Vagina (tissue), 2 donors: ENCODE measurements at places on chromosomes 7 and 10. TPM values are rescaled to one million over a fixed set of nuclear protein-coding genes. Genes with fewer than 3 reads are reported as not detected.

GRCh38 chr7:134602881-134603451 is 43.7 kb upstream of the BPGM start:
- H3K4me1 ChIP-seq: peaks cover 7% of the 10 kb centered on the region
- H3K27ac ChIP-seq: peak overlapping the region; percentile 9
- H3K36me3 ChIP-seq: no peaks in the 10 kb centered on the region
- no peak for DNase-seq

DNA sequence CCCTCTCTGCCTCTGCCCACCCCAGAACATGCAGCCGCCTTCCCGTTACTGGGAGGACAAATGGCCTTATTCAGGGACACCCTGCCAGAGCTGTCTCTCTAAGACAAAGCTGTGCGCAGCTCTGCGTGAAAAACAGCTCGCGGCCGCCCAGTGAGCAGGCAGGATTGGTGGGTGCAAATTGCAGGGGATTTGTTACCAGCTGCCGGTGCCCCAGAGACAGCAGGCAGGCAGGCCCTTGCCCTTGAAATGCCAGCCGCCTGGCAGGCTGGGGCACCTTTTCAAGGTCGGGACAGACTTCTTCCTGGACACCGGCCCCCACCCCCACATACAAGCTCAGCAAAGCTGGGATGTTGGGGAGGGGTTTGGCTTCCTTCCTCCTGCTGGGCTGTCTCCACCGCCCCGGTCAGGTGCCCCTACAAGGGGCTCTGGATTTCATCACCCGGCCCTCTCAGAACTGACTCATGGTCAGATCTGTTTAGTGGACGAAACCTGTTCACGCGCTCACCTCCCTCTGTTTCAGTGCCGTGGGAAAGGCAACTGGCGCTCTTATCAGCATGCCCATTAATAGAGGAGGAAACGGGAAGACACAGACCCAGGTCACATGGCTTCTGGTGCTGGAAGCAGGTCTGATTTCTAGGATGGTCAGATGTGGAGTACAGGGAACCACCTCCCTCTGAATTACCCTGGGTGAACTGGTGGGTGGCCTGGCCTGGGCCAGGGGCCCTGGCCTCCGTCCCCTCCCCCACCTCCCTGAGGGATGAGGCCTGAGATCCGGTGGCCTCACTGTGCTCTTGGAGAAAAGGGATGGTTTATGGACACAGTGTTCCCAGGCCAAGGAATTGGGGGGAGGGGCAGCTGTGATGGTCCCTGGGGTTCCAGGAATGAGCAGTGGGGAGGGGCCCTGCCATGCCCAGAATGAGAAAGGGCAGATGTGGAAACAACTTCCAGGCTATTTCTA is 123.9 kb upstream of the PPIF start:
- H3K27ac ChIP-seq: peak overlapping the region; percentile 78
- peaks cover 7% of the 10 kb centered on the region for H3K36me3 ChIP-seq
- H3K4me1 ChIP-seq: peaks cover 71% of the 10 kb centered on the region
- no peak for DNase-seq

DNA sequence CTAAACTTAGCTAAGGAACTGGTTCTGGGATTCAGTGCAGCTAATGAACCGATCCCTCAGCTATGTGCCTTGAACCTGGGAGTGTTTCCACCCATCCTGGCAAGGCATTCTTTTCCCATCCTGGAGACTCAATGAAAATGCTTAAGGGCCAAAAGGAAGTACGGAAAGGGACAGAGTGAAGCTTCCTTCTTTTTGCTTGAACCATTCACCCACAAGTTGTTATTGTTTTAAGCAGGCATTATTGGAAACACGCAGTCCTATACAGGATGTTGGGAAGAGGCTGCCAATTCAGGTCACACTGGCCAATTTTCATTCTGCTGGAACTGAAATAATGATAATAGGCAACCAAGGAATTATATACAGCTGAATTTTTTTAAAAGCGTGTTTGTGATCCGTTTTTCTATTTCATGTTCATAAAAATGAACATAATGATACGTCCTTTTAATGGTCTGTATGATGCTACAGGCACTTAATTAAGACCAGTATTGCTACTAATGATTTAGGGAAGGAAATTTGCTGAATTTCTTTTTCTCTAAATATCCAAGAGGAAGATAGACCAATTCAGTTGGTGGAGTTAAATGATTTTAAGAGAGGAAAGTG is 57.8 kb upstream of the FZD1 start:
- no peak overlapping the region for H3K4me3 ChIP-seq
- no peaks in the 10 kb centered on the region for H3K36me3 ChIP-seq
- no peaks in the 10 kb centered on the region for H3K4me1 ChIP-seq
- H3K27ac ChIP-seq: no peak overlapping the region

DNA sequence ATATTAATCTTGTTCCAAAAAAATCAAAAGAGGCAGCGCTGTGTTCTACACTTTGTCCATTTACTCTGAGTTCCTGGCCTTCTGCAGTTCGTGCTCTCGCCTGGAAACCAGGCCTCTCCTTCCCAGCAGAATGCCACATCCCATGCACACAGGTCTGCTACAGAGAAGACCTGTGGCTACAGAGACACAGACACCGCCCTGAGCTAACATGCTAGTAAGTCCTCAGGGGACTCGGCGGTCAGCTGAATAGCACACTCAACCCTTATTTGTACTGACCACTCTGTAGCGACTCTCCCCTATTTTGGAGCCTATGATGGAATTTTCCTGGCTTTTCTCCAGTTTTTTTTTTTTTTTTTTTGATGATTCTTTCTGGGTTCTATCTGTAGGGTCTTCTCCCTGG is 12.8 kb downstream of the CREB3L2 start:
- H3K27ac ChIP-seq: peak overlapping the region; percentile 57
- peaks cover 96% of the 10 kb centered on the region for H3K4me1 ChIP-seq
- no peak overlapping the region for H3K4me3 ChIP-seq
- DNase-seq: no peak
- H3K27me3 ChIP-seq: no peaks in the 10 kb centered on the region
- H3K36me3 ChIP-seq: no peaks in the 10 kb centered on the region

DNA sequence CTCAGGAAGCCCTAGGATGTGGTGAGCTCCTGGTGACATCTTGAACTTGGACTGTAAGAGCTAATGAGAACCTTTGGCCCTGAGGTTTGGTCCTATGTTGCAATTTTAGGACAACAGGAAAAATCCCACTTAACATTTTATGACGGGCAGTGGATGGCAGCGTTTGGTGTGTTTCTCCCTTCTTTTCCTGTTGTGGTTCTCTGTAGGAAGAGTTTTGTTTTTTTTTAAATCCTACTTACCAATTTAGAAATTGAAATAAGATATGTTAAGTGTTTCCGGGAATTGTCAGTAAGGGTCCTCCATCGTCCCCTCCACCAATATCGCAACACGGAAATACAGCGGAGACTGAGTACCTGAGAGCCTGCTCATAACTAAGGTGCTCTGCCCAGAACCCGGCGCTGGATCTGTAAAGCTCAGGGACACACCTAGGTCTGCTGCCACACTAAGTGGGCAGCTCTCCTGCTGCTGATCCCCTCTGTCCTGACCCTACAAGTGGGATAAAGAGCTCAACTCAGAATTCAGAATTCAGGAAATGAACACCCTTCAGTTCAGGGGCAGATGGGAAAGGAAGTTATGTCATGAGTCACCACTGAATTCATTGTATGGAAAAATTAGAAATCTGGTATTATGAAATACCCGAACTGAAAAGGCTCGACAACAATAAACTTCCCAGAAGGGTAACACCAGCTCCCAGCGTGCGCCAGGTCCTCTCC is 9.1 kb upstream of the PROSER2 start:
- DNase-seq: no peak
- H3K27me3 ChIP-seq: no peaks in the 10 kb centered on the region
- no peaks in the 10 kb centered on the region for H3K4me1 ChIP-seq

GRCh38 chr7:33601884-33602283 is 303.5 kb upstream of the BMPER start:
- no peaks in the 10 kb centered on the region for H3K27me3 ChIP-seq
- no peaks in the 10 kb centered on the region for H3K4me1 ChIP-seq
- no peak for DNase-seq
- H3K4me3 ChIP-seq: no peak overlapping the region
- no peak overlapping the region for H3K27ac ChIP-seq

- no peak overlapping the region for H3K27ac ChIP-seq
- no peak for DNase-seq
- no peak overlapping the region for H3K4me3 ChIP-seq
- H3K4me1 ChIP-seq: peaks cover 5% of the 10 kb centered on the region
- H3K36me3 ChIP-seq: no peaks in the 10 kb centered on the region
Observed at GRCh38 chr10:1468811-1469210, 268.5 kb downstream of the ADARB2 start.

Gene MKX
- 2.2 TPM for total RNA-seq

DNA sequence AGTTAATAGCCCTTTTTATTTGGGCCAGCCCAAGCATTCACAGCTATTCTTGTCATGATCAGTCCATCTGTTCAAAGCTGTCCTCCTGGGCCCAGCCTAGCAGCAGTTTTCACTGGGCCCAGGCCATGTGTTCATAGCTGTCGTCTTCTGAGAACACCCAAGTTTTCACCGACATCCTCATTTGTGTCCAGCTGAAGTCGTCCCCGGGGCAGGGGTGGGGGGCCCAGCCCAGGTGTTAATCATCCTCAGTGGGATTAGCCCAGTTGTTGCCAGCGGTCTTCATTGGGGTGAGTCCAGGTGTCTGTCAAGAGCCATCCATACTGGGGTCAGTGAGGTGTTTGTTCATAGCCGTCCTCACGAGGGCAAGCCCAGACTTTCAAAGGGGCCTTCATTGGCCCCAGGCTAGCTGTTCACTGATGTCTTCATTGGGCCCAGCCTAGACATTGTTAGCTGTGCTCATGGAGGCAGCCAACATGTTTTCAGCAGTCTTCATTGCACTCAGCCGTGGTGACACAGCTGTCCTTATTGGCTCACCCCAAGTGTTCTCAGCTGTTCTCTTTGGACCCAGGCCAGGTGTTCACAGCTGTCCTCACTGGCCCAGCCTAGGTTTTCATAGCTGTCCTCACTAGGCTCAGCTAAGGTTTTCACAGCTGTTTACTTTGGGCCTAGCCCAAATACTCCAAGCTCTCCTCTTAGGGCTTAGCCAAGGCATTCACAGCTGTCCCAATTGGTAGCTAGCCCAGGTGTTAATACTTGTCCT is 10.0 kb downstream of the FRG2B start:
- no peaks in the 10 kb centered on the region for H3K27me3 ChIP-seq
- no peak overlapping the region for H3K4me3 ChIP-seq
- no peaks in the 10 kb centered on the region for H3K4me1 ChIP-seq
- DNase-seq: no peak
